C1 segment of cervical spinal cord (tissue), 14 donors: ENCODE measurements at places on chromosomes 5 and 9.

- no peak for DNase-seq
Measured at GRCh38 chr5:157266286-157267007, 524 bp downstream of the CYFIP2 start.

- no peak for DNase-seq
Measured at GRCh38 chr9:74983709-74984108, 31.0 kb upstream of the C9orf40 start.

- DNase-seq, result no peak
Measured at GRCh38 chr9:136793086-136793946, 2.2 kb downstream of the TMEM141 start.

DNA sequence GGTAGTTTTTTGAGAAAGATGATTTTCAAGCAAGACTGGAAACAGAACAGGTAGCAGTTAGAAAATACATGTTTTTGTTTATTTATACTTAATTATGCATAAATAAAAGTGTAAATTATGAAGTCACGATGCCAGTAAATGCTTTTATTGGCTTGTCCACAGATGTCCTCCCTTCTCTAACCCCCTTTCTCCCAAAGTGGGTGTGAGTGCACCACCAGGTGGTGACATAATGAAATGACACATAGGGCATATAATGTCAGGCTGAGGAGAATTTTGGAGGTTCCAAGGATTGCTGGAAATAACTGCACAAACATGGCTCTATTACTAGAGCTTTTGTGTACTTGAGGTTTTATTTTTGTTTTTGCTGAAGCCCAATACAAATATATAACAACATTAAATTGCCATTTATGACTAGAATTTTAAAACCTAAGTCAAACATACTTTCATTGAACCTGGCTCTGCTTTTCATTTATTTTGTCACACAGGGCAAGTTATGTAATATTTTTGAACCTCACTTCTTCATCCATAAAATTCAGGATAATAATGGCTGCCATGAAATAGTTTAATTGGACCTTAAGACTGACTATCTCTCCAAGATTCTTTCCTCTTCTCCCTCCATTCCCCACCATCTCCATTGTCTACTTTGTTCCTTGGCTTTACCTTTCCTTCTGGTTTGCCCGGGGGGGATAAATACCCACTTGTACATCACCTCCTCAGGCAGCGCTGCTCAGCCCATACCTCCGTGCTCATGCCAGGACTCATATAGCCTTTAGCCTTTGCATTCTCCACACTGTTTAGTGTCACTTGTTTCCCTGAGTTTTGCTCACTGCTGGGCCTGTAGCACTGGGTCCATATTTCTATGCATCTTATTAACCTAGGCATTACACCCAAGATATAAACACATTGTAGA lies 168.8 kb downstream of the PDE4D start:
- no peak for DNase-seq

GRCh38 chr9:81665322-81665871 lies 23.9 kb downstream of the TLE1 start:
- no peak for DNase-seq

- DNase-seq, result no peak
Measured at GRCh38 chr5:171395042-171395441, 7.4 kb downstream of the NPM1 start.

GRCh38 chr5:170491479-170491878 lies 12.3 kb upstream of the KCNIP1 start:
- DNase-seq, result no peak

- DNase-seq, result no peak
Measured at GRCh38 chr9:7172154-7173115, 414.7 kb downstream of the KDM4C start.
